Activated naive CD4-positive, alpha-beta T cell treated with anti-CD3 and anti-CD28 coated beads, Interleukin-2, amount 50 U/mL, for 16 hours (primary cell): ENCODE measurements at places on chromosomes 12 and 14.

GRCh38 chr12:54749191-54749818 lies 101.1 kb upstream of the DCD start:
- no peak for DNase-seq

- no peak for DNase-seq
These were observed 2.6 kb downstream of the CD69 start for GRCh38 chr12:9758119-9758518.

DNA sequence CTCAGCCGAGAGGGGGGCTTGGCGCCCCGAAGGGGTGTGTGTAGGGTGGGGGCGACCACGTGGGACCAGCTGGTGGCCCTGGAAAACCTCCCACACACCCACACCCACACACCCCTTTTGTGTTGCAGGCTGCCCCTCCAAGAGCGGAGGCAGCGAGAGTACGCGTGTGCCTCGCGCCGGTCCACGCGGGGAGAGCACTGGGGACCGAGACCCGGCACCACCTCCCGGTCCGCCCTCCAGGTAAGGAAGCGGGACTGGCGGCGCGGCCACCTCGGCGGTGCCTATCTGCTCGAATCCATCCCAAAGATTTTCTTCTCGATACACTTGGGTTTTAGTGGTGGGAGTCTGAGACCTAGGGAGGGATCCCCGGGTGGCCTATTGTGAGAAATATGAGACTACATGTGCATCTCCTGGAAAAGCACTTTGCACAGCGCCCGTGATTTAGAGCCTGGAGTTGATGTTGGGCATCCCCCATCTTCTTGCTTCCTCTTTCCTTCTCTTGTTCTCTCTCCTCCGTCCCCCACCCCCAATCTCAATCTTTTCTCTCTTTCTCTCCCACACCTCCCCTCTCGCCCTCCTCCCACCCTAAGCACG lies 393 bp downstream of the SYT1 start:
- no peak for DNase-seq

- DNase-seq = no peak
These were observed 2.0 kb upstream of the SDS start for GRCh38 chr12:113405694-113406093.

- DNase-seq = no peak
These were observed 145.9 kb upstream of the HIF1A start for GRCh38 chr14:61549425-61549824.

GRCh38 chr12:30847259-30847658 lies 79.3 kb upstream of the TSPAN11 start:
- DNase-seq = no peak

DNA sequence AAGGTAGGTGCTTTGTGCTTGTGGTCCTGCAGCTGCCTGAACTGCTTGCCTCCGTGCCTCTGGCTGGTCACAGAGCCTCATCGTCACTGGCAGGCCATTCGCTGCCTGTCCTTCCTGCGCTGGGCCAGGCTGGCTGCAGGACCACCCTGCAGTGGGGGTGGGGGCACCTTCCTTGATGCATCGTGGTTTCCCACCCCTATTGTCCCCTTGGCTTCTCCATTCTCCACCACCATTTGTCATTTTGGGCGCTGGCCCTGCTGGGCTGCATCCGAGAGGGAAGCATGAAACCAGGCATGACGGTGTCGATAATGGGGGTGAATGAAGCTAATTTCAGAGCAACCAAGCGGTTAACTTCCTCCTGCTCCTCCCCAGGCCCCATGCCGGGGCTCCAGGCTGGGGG lies 127.7 kb downstream of the NRXN3 start:
- no peak for DNase-seq

DNA sequence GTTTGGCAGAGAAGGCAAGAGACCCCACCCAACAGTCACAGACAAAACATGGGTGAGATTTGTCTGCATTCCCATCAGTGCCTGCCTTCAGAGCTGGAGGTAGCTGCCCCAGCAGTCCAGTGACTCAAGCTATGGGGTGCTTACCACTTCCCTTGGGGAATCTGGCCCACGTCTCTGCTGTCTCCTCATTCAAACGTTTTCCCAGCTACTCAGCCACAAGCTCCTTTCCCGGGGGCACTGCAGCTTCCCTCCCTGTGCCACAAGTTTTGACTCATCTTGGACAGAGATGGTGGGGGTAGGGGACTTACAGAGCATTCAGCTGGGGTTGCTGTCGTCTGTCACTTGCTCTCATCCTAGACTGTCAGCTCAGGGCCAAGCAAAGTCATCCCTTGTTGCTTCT lies 66.6 kb downstream of the FBXL14 start:
- DNase-seq = no peak

- no peak for DNase-seq
These were observed 5.5 kb downstream of the KRT80 start for GRCh38 chr12:52186118-52186840.

GRCh38 chr14:103070263-103070885 lies 13.0 kb upstream of the CDC42BPB start:
- no peak for DNase-seq

- no peak for DNase-seq
These were observed 14.1 kb upstream of the ASIC1 start for GRCh38 chr12:50043308-50043707.

DNA sequence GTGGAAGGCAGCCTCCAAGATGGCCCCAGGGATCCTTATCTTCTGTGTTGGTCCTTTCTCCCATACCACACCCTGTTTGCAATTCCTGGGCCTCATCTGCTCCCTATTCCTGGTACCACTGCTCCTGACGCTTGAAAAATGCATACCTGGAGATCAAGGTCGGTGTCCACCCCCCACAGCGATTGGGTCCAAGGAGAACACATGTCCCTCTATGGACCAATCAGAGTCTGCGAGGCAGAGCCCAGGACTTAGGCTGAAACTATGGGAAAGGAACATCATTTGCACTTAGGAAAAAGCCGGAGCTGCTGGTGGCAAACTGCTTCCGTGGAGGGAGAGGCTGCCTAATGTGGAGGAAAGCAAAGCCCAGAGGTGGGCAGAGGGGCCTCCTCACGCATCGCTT lies 33.3 kb upstream of the ITPK1 start:
- DNase-seq = no peak
